Fibroblast of skin of right biceps (primary cell): ENCODE measurements at places on chromosomes 2 and 18.

GRCh38 chr2:240646900-240647502, 21.7 kb downstream of the GPR35 start:
- DNase-seq = no peak

- DNase-seq = no peak
Observed at GRCh38 chr18:78378403-78378802, 601.2 kb upstream of the SALL3 start.

GRCh38 chr2:6739547-6739946, 126.2 kb downstream of the CMPK2 start:
- DNase-seq = no peak

GRCh38 chr18:48795696-48796095, 155.1 kb downstream of the SMAD7 start:
- DNase-seq = no peak

- peak; percentile 15 for DNase-seq
Observed at GRCh38 chr18:70450426-70451253, 161.8 kb downstream of the SOCS6 start.

DNA sequence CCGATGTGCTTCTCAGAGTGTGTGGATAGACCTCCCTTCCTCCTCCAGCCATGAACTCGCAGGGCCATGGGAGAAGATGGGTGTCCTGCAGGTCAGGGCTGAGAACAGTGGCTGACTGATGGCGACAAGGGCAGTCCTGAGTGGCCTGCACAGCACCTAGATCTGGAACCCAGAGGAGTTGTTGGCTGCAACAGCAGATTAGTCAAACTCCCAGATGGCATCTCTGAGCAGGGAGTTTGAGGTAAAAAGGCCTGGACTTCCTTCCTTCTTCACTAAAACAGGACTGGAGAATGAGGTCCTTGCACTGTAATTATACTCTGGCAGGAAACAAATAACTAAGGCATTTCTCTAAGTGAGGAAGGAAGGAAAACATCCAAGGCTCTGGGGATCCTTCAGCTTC, 160.8 kb downstream of the MYCN start:
- DNase-seq = no peak
